ENCODE measurements at places on chromosomes 4 and X.

- DNase-seq: no peak
Observed at GRCh38 chrX:67614423-67614822, 70.6 kb downstream of the AR start.

DNA sequence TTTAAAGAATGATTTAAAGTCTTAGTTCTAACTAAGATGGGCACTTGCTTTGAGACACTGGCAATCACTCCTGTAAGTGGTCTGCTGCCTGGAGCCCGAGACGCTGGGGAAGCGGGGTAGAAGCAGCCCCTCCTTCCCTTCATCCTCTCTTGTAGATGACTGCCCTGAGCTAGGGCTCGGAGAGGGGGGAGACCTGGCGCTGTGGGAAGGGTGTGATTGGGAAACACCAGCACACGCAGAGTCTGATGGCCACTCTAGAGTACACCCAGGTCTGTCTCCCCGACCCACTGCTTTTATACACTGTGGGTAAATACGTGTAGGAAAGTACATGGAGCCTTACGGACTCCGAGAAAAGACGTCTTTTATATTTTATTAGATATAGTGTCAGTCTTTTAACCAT lies 24.0 kb downstream of the LRP2BP start:
- DNase-seq: no peak

- DNase-seq: no peak
Observed at GRCh38 chr4:121353213-121353612, 27.6 kb downstream of the QRFPR start.

DNA sequence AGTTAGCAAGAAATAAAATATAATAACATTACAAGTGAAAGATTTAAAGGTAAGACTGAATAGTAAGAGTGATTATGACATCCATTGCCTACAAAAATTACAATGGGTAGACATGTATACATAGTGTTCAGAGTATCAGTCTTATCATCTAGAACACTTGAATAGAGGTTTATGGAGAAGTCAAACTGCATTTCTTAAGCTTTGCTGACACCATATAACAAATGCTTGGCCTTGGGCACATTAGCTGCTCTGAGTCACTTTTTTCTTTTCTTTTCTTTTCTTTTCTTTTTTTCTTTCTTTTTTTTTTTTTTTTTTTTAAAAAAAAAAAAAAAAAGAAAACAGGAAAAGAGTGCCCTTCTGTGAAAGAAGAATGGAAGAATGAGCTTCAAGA lies 220.0 kb downstream of the SPCS3 start:
- DNase-seq: no peak

DNA sequence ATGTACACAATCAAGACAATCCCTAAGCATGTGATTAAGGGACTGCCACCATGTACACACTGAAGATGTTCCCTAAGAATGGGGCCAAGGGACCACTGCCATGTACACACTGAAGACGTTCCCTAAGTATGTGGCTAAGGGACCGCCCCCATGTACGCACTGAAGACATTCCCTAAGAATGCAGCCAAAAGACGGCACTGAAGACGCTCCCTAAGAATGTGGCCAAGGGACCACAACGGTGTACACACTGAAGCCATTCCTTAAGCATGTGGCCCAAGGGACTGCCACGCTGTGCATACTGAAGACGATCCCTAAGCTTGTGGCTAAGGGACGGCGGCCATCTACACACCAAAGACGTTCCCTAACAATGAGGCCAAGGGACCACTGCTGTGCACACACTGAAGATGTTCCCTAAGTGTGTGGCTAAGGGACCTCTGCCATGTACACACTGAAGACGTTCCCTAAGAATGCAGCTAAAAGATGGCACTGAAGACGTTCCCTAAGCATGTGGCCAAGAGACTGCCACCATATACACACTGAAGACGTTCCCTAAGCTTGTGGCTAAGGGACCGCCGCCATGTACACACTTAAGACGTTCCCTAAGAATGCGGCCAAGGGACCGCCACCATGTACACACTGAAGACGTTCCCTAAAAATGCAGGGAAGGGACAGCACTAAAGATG lies 26.4 kb downstream of the DHRSX start:
- no peak for DNase-seq

DNA sequence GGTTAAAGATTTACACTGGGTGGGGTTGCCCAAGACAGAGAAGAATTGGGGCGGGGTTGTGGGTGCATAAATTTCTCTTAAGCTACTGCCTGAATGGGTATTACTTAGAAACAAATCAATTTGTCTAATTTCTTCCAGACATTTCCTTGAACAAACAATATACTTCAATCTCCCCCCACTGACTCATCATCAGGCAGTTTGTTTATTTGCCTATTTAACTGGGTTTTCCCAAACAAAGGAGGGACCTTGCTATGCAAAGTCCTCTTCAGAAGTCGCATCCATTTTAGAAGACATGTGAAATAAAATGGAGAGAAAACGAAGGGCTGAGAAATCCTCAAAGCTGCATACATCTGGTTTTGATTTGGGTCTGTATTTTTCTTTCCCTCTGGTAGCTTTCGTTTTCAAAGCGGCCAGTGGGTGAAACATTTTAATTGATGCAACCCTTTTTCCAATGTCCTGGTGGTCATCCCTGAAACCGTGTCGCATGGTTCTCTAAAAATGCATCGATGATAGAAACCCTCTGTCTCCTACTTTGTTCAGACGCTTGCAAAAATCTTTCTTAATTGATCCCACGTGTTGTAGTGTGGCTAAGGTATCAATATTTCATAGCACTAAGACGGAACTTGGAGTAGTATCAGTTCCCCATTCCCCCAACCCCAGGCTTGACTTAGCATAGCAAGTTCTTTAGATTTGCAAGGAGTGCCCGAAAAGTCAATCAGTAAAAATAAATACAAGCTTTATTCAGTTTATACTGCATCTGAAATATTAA lies 115.1 kb upstream of the MXRA5 start:
- no peak for DNase-seq

GRCh38 chrX:46617906-46618305 lies 44.3 kb downstream of the CHST7 start:
- DNase-seq: no peak

DNA sequence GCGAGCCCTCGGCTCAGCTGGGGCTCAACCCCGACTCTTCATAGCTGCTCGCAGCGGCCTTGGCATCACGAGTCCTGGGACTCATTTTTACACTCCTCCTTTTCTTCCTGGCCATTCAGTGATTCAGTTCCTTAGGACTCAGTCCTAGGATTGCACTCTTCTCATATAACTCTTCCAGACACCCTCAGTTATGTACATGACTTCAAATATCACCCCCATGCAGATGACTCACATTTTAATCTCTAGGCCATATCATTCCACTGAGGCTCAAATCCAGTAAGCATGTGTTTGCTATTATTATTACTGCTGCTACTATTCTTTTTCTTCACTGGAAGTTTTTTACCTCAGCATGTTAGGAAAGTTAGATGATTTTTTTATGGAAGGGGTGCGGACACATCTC lies 14.4 kb downstream of the ITGB1BP2 start:
- DNase-seq: no peak

DNA sequence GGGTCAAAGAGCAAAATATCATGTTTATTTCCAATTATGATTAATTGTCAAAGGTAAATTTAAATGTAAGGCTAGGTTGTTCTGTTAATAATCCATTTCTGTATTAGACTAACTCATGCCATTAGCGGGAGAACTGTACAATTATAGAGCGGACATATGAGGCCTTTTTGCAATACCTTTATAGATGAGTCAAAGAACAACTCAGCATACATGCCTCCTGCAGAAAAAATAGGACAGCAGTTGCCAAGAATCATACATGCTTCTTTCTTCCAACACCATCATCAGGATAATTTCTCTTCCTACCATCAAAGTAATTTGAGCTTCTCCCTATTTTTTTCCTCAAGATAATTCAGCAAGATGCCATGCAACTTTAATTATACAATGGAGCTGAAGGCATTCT lies 917.8 kb downstream of the ADGRL3 start:
- DNase-seq: no peak

DNA sequence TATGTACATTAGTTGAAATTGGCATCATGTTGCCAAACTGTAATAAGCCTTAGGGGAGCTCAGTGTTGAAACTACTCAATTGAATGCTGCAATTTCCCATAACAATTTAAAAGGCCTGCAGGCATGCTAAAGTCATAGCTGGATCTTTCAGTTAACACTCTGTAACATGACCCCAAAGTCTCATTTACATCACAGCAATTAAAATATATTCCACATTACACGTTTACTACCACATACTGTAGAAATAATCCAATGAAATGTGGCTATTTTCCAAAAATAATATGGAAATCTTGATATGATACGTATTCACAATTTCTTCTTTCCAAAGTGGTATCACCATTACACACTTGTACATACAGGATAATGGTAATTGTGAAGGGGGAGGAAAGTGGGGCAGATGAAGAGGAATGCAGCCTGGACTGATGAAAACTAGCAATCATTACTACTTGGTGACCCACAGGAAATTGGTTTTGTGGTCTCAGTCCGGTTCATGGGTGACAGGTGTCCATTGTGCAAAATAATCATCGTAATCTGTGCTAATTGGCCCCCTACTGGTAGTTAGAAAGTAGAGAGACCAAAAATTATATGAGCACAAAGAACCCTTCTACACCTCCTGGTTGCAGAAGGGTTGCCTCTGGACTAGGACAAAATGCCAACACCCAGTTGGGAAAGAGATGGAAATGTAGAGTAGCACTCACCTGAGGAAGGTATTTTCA lies 63.7 kb downstream of the TENM3 start:
- DNase-seq: no peak

DNA sequence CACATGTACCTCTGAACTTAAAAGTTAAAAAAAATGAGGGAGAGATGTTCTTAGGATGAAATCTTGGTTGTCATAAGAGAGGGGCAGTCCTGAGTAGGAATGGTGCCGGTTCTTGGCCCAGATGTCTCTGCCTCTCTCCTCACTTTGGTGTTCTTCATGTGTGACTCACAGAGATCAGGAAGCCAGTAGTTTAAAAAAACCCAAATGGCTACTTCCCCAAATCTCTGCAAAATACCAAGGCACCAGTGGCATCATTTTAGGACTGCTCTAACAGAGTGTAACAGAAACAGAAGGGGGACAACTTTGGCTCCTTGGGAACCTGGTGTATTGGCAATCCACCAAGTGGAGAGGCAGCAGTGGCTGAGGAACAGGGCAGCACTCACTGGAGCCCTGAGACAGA lies 116.8 kb downstream of the SCD5 start:
- DNase-seq: no peak

- no peak for DNase-seq
Observed at GRCh38 chr4:24056289-24056688, 166.4 kb upstream of the PPARGC1A start.

- no peak for DNase-seq
Observed at GRCh38 chrX:116230130-116230898, 59.8 kb downstream of the AGTR2 start.

DNA sequence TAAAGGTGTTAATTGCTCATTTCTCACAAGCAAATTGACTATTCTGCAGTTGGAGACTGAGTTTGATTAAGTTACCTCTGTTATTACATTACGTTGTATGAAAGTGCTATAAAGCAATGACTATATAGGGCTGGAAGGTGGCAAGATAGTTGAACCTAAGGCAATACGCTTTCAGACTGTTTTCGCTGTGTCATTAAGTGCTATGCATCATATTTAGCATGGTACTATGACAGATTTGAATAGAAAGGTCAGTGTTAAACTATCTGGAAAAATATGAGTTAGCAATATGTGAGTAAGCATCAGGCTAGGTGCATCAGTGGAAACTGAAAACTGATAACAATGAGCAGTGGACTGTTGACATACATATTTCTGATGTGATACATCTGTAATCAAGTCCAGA lies 206.0 kb upstream of the ARHGAP24 start:
- DNase-seq: no peak

DNA sequence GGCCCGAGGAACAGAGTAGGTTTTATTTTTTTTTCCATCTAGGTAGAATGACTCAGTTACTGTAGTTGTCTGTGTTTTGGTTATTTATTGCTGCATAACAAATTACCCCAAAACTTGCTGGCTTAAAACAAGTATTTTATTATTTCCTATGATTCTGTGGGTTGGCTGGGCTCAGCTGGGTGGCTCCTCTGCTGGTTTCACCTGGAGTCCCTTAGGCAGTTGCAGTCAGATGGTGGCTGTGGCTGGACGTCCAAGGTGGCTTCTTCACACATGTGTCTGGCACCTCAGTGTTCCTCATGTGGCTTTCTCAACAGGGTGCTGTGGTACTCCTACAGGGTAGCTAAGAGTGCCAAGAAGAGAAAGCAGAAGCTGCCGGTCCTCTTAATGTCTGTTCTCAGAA lies 115.8 kb downstream of the PHEX start:
- no peak for DNase-seq

DNA sequence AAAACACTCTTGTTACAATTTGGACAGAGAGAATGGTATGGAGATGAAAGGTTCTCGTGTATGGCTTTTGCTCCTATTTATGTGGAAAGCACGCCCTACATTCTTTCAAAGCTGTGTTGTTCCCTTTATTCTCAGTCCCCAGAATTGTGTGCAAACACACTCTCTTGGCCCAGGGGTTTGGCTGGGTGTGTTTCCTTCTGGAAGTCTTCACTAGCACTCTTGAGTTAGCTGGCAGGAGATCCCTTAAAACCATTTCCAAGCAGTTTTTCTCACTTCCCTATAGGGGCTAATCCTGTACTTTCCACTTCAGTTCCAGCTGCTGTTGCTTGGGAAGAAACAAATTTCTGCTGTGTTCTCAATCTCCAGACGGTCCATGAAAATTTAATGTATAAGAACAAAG lies 35.1 kb downstream of the FHL1 start:
- no peak for DNase-seq

GRCh38 chr4:23943478-23943877 lies 53.6 kb upstream of the PPARGC1A start:
- DNase-seq: no peak

DNA sequence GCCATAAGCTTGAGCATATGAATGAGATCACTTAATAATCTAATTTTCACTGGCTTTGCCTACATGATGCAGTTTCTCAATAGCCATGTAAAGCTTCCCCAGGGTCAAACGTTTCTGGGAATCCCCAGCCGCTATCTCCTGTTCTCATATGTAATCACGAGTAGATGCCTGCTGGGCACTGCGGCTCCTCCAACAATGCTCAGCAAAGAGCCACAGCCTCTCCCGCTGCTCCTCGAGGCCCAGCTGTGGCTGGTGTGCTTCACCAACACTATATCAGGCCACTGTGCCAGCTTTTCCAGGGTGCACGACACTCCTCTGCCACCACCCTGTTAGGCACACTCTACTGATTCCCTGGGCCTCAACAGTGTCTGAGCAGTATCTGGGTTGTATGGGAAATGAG lies 78.3 kb upstream of the RASGEF1B start:
- no peak for DNase-seq

DNA sequence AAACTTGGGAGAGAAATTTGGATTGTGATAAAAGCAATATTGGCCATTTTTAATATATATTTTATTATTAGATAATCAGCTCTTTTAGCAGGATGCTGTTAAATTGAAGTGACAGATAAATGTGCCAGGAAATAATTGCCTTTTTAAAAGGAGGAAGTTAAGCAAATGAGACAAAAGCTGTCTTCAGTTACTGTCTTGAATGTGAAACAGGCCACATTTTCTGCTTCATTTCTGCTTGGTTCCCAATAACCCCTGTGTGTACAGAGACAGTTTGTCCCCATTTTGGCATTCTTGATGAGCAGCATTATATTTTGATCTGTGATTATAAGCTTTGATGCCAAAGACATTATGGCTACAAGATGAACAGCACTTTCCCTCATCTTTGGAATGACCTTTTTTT lies 953 bp downstream of the EPGN start:
- no peak for DNase-seq

All from stimulated activated CD4-positive, alpha-beta T cell treated with anti-CD3 and anti-CD28 coated beads, Interleukin-12 subunit alpha, Interleukin-12 subunit beta, amount 100 ng/mL, for 48 hours (primary cell).